Stomach (tissue), 19 donors: ENCODE measurements at places on chromosomes 2 and 18.
A peak's percentile ranks its signal among the peaks of the same experiment; 100 is the strongest.

- no peak for DNase-seq
Observed at GRCh38 chr2:199982126-199982843, 26.9 kb downstream of the MAIP1 start.

- no peak for DNase-seq
Observed at GRCh38 chr18:37392648-37393047, 172.9 kb downstream of the CELF4 start.

DNA sequence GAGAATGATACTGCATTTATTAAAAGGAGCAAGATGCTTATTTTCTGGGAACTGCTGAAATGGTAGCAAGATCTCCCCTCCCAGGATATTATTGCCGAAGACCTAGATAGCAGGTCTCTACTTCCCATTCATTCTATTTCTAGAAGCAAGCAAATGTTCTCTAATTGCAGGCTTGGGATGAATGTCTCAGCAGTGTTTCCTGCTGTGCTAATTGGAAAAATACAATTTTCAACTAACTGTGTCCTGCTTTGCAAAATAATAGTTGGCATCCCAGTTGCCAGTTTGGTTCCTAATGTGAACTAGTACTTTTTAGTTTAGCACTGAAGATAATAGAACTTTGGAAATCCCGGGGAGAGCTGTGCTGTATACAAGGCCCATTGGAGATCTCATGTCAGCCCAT is 26.1 kb downstream of the SLC20A1 start:
- no peak for DNase-seq

GRCh38 chr2:155825876-155826275 is 506.6 kb downstream of the NR4A2 start:
- no peak for DNase-seq

- DNase-seq: no peak
Observed at GRCh38 chr2:158932131-158932645, 36.3 kb upstream of the TANC1 start.

DNA sequence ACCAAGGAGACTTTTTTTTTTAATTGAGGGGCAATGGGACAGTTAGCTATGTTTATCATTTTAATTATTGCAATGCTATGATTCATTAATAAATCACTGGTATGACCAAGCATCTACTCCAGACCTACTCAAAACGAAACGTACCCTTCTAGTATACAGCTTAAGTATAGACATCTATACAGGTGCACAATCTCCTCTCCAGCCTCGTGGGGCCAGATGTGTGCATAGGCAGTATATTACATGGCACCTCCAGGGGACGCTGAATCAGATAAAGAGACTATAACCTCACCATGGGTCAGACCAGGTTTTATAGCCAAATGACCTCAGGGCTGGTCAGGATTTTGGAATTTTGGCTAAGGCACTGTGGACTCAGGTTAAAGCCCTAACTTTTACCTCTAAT is 86.6 kb downstream of the SS18 start:
- no peak for DNase-seq

- no peak for DNase-seq
Observed at GRCh38 chr18:56233595-56233994, 404.8 kb downstream of the TXNL1 start.

GRCh38 chr2:36511858-36512603 is 85.9 kb downstream of the FEZ2 start:
- DNase-seq: no peak

GRCh38 chr2:85890522-85891176 is 1.9 kb upstream of the ST3GAL5 start:
- no peak for DNase-seq

DNA sequence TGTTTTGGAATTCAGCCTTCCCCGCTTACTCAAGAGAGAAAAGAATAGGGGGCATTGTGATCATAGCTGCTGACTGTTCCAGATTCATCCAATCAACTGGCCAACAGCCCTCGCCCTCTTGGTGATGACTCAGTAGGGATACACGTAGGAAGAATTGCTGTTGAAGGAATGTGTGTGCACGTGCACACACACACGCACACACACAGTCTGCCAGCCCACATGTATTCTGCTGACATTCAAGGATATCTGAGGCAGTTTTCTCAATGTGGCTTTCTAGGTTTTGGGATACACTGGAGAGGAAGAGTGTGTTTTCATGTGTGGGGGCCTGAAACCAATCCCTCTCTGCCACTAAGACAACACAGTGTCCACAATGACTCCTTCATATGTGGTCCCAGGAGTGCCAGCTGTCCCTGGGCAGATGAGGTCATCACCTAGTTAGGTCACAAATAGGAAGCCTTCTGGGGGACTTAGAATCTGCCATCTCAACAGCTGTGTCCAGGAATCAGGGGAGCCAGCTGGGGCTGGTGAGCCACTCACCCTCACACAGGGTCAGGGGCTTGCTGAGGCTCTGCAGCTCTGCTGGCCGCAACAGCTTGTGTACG is 352.6 kb downstream of the SS18 start:
- no peak for DNase-seq

DNA sequence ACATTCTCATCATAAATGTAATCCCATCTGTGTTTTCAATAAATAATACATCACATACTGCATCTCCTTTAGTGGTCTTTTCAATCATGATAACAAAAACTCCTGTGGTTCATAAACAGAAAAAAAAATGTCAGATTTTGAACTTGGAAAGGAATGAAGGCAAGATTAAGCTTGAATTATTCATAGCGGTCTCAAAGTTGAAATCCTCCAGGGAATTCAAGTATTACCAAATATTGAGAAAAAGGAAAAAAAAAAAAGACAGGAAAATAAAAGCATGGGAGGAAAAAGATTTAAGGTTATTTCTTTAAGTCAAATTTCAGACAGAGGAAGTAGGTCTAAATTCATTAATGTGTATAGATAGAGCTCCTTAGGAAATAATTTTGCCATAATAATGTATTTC is 92.1 kb downstream of the COLEC12 start:
- no peak for DNase-seq

GRCh38 chr2:134433979-134434378 is 180.1 kb downstream of the MGAT5 start:
- DNase-seq: no peak

GRCh38 chr2:116167107-116167506 is 1647.4 kb upstream of the DDX18 start:
- no peak for DNase-seq

DNA sequence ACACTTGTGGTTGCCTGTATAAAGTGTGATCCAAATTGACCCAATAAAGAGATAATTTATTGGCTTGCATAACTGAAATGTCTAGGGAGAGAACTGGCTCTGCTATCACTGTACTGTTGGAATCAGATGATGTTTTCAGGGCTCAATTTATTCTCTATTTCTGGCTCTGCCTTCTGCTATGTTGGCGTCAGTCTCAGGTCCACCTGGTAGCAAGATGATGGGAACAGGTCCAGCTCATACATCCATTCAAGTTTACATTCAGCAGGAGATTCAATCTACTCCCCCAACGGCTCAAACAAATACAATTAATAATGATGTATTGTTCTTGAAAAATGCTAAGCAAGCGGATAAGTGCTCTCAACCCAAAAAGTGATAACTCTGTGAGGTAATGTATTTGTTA is 297.7 kb upstream of the SYT4 start:
- DNase-seq: no peak

DNA sequence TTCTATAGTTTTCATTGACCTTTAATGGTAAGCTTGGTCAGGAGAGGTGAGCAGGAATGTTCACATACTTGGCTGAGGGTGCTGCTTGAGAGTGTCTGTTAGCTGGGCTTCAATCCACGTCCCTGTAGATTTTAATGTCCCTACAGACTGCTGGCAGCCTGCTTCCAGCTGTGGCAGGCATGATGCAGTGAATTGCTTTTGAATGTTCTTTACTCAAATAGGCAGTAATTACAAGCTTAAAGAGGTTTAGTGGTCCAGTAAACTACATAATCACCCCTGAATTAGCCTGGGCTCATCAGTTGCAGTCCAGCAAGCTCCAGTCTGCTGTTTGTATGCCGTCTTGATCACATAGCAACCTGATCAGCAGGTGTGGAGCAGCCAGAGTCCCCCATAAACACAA is 102.1 kb downstream of the MEIS1 start:
- no peak for DNase-seq

DNA sequence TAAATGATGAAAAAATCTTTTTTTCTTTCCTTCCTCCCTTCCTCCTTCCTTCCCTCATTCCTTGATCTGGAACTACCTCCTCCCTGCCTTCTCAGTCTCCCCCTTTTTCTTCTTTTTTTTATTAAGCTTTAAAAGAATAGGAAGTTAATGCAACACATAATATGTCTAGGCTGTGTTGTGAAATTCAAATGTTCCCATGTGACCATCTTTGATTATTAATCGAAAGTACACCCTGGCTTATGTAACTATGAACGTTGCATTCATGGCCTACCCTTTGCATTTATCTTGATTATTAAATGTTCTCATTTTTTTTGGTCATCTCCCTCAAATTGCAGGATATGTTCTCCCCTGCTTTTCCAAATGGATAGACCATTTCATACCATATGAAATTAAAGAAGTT is 376.0 kb downstream of the DSEL start:
- DNase-seq: no peak

GRCh38 chr2:241372361-241372992 is 16.4 kb downstream of the FARP2 start:
- DNase-seq: no peak

- DNase-seq: no peak
Observed at GRCh38 chr2:100148883-100149282, 6.5 kb upstream of the AFF3 start.

DNA sequence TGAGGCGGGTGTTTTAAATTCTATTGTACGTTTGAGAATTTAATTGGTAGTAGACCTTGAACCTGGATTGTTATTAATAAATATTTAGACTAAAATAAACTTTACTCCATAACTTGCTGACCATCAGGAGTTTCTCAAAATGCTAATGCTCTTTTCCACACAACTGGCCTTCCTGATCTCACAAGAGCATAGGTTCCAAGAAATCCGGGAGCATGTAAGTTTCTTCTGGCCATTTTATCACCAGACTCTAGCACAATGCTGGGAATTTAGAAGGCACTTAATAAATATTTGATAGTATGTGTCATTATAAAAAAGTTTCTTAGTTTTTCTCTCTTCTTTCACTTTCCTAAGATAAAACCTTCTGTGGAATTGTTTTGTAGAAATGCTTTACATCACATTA is 2047.1 kb downstream of the SUCLG1 start:
- DNase-seq: no peak

- DNase-seq: no peak
Observed at GRCh38 chr2:144170179-144170578, 349.7 kb downstream of the ZEB2 start.

DNA sequence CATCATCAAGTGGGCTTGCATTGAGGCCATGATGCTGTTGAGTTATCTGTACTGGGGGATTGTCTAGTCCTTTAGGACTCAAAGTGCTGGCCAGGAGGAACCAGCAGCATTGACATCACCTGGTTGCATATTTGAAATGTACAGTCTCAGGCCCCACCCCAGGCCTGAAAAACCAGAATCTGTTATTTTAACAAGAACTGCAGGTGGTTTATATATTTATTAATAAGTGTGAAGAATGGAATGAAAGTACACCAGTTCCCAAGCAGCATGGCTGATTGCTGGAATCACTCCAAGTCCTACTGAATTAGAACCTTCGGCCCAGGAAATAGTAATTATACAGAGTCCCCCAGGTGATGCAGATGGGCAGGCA is 2.8 kb downstream of the IL1F10 start:
- DNase-seq: no peak

GRCh38 chr18:3603421-3604234 is 153.7 kb downstream of the TGIF1 start:
- peak; percentile 86 for DNase-seq

DNA sequence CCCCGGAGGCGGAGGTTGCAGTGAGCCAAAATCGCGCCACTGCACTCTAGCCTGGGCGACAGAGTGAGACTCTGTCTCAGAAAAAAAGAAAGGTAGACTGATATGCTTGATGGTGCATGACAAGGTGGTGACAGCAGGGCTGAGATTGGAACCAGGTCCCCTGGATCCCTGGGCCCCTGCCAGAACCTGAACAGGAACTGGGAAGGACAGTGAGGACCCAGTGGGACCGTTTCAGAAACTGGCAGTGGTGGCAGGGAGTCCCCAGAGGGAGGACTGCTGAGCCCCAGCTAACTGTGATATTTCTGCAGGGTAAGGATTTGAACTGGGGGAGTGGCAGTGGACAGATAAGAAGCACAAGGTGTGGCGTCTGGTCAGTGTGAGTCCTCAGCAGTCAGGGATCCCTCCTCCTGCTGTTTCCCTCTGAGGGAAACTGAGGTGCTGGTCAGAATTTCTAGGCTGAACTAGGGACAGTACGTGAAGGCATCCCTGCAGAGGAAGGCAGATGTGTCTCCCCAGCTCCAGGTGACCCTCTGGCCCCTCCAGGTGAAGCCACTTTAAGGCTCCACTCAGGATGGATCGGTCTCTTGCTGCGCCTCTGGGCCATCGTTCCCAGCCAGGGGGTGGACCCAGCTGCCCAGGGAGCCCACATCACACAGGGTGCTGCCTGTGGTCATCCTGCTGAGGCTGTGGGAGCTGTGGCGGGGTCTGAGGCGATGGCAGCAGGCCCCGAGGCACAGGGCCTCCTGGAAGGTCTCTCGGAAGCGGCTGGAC is 5.6 kb downstream of the NMUR1 start:
- DNase-seq: no peak

DNA sequence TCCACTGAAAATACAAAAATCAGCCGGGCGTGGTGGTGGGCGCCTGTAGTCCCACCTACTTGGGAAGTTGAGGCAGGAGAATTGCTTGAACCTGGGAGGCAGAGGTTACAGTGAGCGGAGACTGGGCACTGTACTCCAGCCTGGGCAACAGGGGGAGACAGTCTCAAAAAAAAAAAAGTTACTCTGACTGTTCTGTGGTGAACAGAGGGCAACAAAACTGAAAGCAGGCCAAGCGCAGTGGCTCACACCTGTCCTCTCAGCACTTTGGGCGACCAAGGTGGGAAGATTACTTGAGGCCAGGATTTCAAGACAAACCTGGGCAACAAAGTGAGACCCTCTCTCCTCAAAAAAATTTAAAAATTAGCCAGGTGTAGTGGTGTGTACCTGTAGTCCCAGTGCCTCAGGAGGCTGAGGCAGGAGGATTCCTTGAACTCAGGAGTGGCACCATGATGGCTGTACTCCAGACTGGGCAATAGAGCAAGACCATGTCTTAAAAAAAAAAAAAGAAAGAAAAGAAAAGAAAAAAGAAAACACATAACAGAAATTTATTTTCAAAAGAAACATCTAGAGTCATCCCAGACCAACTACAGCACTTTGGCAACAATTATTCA is 13.6 kb upstream of the RTN4 start:
- no peak for DNase-seq

- DNase-seq: no peak
Observed at GRCh38 chr2:102401456-102401855, 21.5 kb upstream of the IL18RAP start.
